ENCODE measurements at places on chromosomes 16 and 17.

DNA sequence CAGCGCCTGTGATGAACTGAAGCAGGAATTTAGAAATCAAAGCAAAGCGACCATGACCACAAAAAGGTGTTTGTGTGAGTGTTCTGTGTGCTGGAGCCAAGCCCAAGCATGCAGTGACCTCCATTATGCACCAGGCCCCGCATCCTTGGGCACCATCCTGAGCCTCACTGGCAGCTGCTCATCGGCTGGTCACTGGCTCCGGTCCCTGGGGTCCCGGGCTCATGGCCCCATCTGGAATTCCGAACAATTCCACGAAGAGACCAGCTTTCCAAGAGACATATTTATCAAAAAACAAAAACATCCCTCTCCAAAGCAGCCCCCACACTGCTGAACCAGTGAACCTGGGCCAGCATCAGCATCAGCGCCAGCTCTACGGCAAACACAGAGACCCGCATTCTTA is 15.2 kb upstream of the ZNF469 start:
- DNase-seq = no peak

GRCh38 chr17:67647482-67647881 is 70.3 kb upstream of the NOL11 start:
- no peak for DNase-seq

DNA sequence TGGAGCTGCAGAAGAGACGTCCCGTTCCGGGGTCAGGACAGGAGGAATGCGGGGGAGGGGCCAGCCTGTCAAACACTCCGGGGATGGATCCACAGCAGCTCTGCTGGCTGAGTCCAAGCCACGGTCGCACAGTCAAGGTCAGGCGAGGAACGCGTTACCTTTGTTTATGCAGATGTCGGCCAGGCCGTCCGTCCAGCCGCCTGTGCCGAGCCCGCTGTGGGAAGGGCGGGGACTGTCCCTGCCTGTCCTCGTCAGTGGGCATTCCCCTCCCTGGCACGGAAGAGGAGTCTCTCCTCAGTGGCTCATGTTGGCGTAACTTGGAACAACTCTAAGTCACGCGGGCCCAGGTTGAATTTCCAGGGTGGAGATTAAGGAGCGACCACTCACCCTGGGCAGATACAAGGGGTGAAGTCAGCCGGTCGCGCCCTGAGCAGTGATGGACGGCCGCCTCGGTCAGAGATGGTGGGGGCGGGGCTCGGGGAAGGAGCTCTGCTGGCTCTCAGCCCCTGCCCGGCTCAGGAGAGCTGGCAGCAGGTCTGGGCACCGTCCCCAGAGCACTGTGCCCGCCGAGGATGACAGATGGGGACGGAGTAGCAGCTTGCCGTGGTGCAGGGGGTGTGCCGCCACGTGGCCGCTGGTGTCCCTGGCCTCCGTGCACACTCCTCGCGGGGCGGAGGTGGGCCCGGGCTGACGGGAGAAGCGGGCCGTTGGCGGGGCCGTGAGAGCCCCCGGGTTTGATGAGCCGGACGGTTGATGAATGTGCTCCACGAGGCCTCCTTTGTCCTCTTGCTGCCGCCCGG is 7.3 kb downstream of the CACNA1H start:
- DNase-seq = no peak

GRCh38 chr17:43316522-43317142 is 82.2 kb upstream of the ARL4D start:
- DNase-seq = no peak

DNA sequence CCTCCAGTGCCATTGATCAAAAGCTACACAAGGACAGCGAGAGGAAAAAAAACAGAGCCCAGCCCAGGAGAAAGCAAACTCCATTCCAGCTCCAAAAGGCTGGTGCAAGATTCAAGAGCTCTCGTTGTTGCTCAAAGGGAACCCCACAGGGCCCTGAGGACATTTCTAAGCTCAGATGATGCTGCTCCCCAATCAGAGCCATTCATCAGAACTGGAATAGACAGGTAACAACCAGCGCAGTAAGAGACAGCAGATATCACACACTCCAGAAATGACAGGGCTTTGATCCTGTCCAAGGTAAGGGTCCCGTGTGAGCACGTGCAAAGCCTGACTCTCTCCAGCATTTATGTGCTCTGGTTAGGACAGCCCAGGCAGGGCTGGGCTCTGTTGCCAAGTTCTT is 20.1 kb downstream of the PMP22 start:
- no peak for DNase-seq

DNA sequence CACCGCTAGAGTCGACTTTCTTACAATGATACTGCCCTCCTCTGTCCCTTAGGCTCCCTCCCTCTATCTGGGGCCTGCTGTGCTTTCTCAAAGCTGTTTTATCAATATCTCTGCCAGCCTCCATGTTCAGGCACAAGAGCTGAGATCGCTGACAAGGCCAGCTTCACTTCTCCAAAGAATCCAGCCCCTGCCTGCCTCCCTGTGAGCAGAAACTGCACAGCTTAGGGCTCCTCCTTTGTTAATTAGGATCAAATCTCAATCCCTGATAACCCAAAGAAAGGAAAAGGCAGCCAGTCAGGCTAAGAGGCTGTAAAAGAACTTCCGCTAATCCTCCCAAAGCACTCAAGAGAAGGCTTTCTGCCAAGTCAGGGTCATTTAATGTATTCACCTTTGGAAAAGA is 616.0 kb upstream of the CDH11 start:
- DNase-seq = no peak

Measured in GM19239 (cell line).